Lower lobe of right lung (tissue), 2 donors: ENCODE measurements at places on chromosomes 11 and 22. TPM values are rescaled to one million over a fixed set of nuclear protein-coding genes. Genes with fewer than 3 reads are reported as not detected.

SLC25A1 gene
- total RNA-seq = 50.3 TPM

POTEH gene
- total RNA-seq = not detected

NAALAD2 gene
- 1.6 TPM for total RNA-seq

- no peaks in the 10 kb centered on the region for H3K4me1 ChIP-seq
- no peak for DNase-seq
- no peak overlapping the region for H3K27ac ChIP-seq
- H3K36me3 ChIP-seq = no peaks in the 10 kb centered on the region
- no peak overlapping the region for H3K4me3 ChIP-seq
Measured at GRCh38 chr11:61195719-61196118, 7.6 kb upstream of the PGA3 start.

GRCh38 chr11:88575916-88576315 is 238.4 kb upstream of the CTSC start:
- no peaks in the 10 kb centered on the region for H3K27me3 ChIP-seq
- H3K4me3 ChIP-seq = no peak overlapping the region

SOX10 gene
- not detected for total RNA-seq

DNA sequence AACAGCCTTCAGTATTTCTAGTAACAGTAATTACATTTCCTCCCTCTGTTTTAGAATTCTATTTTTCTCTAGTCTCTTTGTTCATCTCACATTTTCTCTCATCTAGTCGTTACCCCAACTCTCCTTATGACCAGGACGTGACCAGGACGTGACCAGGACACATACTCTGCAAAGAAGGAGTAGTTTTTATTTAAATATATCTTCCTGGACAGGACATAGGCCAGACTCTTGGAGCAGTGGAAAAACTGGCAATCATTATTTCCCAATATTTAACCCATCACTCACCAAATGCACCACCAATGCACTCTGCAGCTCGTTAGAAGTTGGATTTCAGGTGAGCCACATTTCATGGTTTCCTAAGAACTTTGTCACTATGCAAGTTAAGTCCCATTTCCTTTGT is 40.3 kb upstream of the POGLUT3 start:
- no peak overlapping the region for H3K4me3 ChIP-seq
- no peaks in the 10 kb centered on the region for H3K36me3 ChIP-seq
- H3K4me1 ChIP-seq = peaks cover 11% of the 10 kb centered on the region
- DNase-seq = no peak
- H3K27me3 ChIP-seq = no peaks in the 10 kb centered on the region

KRTAP5-1 gene
- total RNA-seq = not detected

- H3K36me3 ChIP-seq = no peaks in the 10 kb centered on the region
- no peak for DNase-seq
- H3K27ac ChIP-seq = no peak overlapping the region
- no peaks in the 10 kb centered on the region for H3K4me1 ChIP-seq
- H3K27me3 ChIP-seq = peaks cover 13% of the 10 kb centered on the region
Measured at GRCh38 chr11:70064726-70065317, 13.3 kb upstream of the ANO1 start.

SLC22A6 gene
- not detected for total RNA-seq

RAB39A gene
- 3.1 TPM for total RNA-seq

DNA sequence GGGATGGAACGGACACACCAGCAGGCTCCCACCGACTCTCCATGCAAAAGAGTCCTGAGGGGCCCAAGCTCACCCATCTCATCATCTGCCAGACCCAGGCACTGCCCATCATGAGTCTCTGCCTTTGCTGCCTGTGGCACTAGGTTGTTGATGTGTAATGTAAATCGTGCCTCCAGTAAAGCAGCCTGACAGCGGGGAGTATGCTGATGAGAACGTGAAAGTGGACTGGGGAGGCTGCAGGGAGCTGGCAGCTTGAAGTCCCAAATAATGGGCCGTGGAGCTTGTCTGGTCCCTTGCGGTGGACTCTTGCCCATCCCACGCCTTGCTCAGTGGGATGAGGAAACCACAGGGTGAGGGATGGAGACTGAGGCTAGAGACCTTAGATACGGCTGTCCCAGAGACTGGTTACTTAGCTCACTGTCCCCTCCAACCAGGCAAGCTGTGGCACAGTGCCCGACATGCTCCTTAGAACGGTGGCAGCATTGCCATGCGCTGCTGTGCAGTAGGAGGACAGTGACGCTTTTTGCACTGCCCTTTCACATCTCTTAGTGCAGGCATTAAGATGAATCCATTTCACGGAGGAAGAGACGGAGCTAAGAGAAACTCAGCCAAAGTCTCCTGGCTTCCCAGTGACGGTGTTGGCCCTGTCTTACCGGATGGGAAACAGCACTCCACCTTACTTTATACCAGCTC is 39.6 kb upstream of the PLET1 start:
- H3K4me1 ChIP-seq = peaks cover 7% of the 10 kb centered on the region
- no peaks in the 10 kb centered on the region for H3K36me3 ChIP-seq
- no peaks in the 10 kb centered on the region for H3K27me3 ChIP-seq
- no peak overlapping the region for H3K27ac ChIP-seq
- H3K4me3 ChIP-seq = no peak overlapping the region
- no peak for DNase-seq

GRCh38 chr11:26017322-26017860 is 314.5 kb upstream of the ANO3 start:
- H3K27ac ChIP-seq = no peak overlapping the region
- H3K27me3 ChIP-seq = no peaks in the 10 kb centered on the region
- H3K36me3 ChIP-seq = no peaks in the 10 kb centered on the region
- no peak for DNase-seq

FREY1 gene
- 0.53 TPM for total RNA-seq

- no peak overlapping the region for H3K27ac ChIP-seq
- H3K36me3 ChIP-seq = no peaks in the 10 kb centered on the region
- H3K4me3 ChIP-seq = no peak overlapping the region
- no peaks in the 10 kb centered on the region for H3K27me3 ChIP-seq
Measured at GRCh38 chr22:45783021-45783420, 111.4 kb downstream of the ATXN10 start.

MMP8 gene
- 0.44 TPM for total RNA-seq

ANO5 gene
- 4.8 TPM for total RNA-seq

DNA sequence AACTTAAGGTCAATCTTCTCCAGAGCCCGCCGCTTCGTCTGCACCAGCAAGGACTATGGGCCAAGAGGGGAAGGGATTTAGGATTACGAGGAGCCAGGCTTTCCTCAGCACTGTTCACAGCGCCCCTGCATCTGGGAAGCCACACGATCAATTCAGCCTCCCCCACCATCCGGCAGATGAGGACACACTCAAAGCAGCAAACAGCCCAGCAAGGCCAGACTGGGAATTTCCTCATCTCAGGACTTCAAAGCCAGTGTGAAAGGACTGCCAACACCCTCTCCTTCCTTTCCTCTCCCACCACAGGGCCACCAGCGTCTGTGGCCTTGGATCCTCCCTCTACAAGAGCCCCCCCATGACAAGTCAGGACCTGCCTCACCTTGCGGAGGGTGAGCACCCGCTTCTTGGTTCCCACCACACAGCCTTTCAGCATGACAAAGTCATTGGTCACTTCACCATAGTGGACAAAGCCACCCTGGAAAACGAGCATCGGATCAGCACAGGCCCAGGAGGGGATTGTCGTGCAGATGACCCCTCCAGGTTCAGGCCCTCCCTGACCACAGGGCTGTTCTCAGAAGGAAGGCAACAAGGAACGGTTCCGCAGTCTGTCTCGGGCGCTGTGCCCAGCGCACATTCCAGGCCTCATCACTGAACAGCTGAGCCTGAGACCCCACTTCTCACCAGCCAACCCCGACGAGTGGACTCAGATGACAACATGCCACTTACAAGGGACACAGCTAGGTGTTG is 6.0 kb downstream of the RPL3 start:
- no peak overlapping the region for H3K4me3 ChIP-seq
- DNase-seq = no peak
- H3K27ac ChIP-seq = no peak overlapping the region
- H3K27me3 ChIP-seq = no peaks in the 10 kb centered on the region
- H3K36me3 ChIP-seq = peaks cover 69% of the 10 kb centered on the region

DNA sequence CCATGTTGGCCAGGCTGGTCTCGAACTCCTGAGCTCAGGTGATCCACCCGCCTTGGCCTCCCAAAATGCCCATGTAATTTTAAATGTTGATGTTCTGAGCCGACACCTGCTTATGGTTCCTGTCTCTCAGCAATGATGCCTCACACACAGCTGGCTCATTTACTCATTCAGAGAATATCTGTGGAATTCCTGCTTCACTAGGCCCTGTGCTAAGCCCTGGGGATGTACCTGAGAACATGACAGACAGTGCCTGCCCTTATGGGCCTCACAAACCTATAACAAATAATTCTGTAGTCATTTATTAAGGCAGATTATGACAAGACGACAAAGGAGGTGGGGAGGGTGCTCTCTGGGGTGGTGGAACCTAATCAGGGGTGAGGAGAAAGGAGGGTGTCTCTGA is 93.7 kb downstream of the PRR5L start:
- no peak for DNase-seq
- peaks cover 32% of the 10 kb centered on the region for H3K4me1 ChIP-seq
- H3K27me3 ChIP-seq = no peaks in the 10 kb centered on the region
- no peak overlapping the region for H3K27ac ChIP-seq

DNA sequence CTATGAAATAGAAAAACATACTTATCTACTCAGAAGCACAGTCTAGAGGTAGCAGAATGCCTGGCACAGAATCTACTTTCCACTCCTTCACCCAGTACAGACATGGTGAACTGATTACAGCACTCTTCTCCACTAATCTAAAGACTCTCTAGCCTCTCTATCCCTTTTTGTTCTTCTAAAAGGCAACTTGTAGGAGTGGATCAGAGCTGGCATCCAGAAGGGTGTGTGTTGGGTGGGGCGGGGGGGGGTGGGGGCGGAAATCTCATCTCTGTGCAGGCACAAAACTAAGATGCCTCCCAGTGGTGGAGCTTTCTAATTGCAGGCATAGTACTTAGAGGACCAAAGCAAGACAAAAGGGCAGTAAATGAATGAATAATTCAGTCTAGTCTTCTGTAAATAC is 11.5 kb upstream of the EMID1 start:
- no peak overlapping the region for H3K4me3 ChIP-seq
- H3K4me1 ChIP-seq = peaks cover 3% of the 10 kb centered on the region
- no peak overlapping the region for H3K27ac ChIP-seq
- no peaks in the 10 kb centered on the region for H3K36me3 ChIP-seq
- no peak for DNase-seq

GRCh38 chr11:14973621-14974514 is 1.7 kb upstream of the CALCA start:
- no peak overlapping the region for H3K27ac ChIP-seq
- H3K4me1 ChIP-seq = peaks cover 36% of the 10 kb centered on the region
- peak overlapping the region; percentile 39 for H3K4me3 ChIP-seq
- no peaks in the 10 kb centered on the region for H3K36me3 ChIP-seq
- DNase-seq = no peak

CENATAC gene
- 51.0 TPM for total RNA-seq

GRCh38 chr11:123384116-123384515 is 46.0 kb upstream of the GRAMD1B start:
- H3K4me3 ChIP-seq = no peak overlapping the region
- H3K4me1 ChIP-seq = no peaks in the 10 kb centered on the region
- H3K27me3 ChIP-seq = no peaks in the 10 kb centered on the region
- no peaks in the 10 kb centered on the region for H3K36me3 ChIP-seq
- no peak overlapping the region for H3K27ac ChIP-seq

CHRNA10 gene
- 1.7 TPM for total RNA-seq

- no peaks in the 10 kb centered on the region for H3K4me1 ChIP-seq
- no peak overlapping the region for H3K4me3 ChIP-seq
- no peak for DNase-seq
- no peaks in the 10 kb centered on the region for H3K36me3 ChIP-seq
- no peak overlapping the region for H3K27ac ChIP-seq
- no peaks in the 10 kb centered on the region for H3K27me3 ChIP-seq
Measured at GRCh38 chr11:13429288-13429687, 33.7 kb downstream of the BTBD10 start.

DNA sequence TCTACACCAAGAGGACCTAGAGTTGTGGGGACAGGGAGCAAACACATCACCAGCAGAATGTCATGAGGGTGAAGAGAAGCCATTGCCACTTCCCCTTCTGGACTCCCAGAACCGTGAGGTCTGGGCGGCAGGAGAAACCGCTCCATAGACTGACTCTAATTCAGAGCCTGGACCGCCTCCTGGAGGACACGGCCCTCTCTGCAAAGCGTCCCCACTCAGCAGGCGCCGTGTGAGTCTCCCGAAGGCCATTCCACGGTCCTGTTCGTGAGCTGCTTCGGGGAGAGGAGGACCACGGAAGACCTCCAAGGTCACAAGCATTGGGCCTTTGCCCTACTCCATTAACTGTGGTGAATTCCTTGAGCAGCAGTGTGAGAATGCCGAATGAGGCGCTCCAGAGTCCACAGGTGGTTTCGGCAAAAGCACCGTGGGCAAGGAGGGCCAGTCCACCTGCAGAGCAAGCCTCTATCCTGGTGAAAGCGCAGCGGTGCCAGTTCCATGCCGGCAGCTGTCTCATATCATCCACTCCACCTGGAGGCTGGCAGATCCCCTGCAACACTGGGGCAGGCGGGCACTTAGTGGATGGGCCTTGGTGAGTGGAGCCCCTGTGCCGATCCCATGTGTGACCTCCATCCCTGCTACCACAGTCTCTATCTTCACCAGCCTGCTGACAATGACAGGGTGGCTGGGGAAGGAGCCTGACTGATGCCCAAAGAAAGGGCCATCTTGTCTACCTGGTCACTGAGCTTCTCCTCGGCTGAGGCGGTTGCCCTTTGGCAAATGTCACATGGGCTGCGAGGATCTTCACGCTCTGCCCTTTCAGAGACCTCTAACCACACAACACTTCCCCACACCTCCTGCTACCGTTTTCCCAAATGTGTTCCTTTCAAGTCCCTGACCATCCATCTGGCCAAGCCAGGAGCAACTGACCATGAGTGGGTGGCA is 7.5 kb downstream of the C11orf21 start:
- peak; percentile 54 for DNase-seq
- H3K27ac ChIP-seq = no peak overlapping the region
- H3K27me3 ChIP-seq = no peaks in the 10 kb centered on the region
- no peaks in the 10 kb centered on the region for H3K36me3 ChIP-seq
- no peak overlapping the region for H3K4me3 ChIP-seq

OR52R1 gene
- total RNA-seq = not detected
